Central memory CD8-positive, alpha-beta T cell (primary cell): ENCODE measurements at places on chromosomes 4 and X.

- DNase-seq = no peak
These were observed 12.9 kb upstream of the WDR17 start for GRCh38 chr4:176052744-176053143.

DNA sequence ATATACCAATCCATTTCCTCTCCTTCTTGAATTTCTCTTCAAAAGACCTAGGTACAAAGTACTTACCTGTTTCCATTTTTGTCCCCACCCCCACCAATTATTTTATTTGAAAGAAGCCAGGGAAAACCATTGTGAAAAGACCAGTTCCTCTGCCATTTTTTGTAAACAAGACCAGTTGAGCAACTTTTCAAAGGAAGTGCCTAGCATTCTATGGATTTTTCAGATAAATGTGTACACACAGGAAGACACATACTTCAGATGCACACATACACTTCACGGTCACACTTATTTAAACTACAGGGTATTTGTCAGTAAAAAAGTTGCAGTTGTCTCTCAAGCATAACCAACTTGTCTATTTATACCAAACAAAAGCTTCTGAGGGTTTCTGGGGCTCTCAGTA, 587.2 kb upstream of the KLHL4 start:
- DNase-seq = no peak

DNA sequence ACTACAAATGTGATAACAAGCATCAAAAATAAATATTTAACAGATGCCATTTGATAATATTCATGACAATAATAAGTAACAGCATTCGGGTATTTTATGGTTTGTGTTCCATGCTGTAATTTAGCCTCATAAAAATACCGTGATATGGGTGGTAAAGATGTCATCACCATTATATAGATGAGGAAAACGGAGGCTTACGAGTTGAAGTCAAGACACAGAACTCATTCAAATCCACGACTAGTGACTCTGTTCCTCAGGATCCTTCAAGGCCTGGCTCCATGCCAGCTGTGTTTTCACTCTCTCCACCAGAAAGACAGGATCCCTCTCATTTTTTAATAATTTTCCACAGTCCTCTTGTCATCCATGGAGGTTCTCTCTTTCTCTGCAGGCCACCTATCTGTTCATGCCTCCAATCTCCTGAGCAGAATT, 94.5 kb downstream of the APBB2 start:
- no peak for DNase-seq

GRCh38 chr4:153713866-153714646, 30.0 kb downstream of the TLR2 start:
- DNase-seq = no peak

DNA sequence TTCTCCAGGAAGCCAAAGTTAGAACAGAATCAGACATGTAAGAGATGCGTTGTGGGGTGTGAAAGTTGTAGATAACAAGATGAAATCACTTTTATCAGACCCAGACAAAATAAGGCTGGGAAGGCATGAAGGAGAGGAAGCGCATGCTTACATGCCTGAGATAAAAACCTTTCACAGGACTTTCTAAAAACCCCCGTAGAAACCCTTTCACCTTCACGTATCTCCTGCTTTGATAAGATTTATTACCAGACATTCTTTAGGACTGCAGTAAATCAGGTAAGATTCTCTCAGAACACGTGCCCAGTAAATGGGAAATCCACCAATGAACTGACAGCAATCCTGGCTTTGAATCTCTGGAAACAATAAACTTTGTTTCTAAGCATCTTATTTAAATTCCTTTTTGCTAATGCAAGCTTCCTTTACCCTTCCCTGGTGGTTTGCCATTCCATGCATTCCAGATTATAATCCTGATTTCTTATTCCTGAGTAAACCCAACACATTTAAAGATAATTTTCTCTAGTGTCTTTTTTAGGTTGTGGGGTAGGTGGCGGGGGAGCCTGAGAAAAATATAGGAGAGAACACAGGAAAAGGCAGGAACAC, 254.6 kb upstream of the LDB2 start:
- DNase-seq = no peak

- DNase-seq = no peak
These were observed 671.9 kb downstream of the TRIML1 start for GRCh38 chr4:188811121-188811520.

GRCh38 chr4:91345632-91346031, 958.1 kb upstream of the GRID2 start:
- DNase-seq = no peak

DNA sequence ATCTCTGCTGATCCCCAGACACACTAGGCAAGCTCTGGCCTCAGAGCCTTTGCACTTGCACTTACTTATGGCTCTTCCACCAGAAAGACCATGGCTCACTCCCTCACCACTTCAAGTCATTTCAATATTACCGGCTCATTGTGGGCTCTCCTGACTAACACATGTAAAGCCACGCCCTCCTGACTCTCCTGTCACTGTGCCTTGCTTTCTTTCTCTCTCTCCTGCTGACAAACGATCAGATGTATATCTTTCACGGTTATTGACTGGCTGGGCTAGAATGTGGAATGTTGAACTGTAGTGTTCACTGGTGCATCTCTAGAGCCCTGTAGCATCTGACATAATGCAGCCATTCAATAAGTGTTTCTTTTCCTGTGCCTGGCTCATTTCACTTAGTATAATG, 425.1 kb downstream of the RAB28 start:
- DNase-seq = no peak

DNA sequence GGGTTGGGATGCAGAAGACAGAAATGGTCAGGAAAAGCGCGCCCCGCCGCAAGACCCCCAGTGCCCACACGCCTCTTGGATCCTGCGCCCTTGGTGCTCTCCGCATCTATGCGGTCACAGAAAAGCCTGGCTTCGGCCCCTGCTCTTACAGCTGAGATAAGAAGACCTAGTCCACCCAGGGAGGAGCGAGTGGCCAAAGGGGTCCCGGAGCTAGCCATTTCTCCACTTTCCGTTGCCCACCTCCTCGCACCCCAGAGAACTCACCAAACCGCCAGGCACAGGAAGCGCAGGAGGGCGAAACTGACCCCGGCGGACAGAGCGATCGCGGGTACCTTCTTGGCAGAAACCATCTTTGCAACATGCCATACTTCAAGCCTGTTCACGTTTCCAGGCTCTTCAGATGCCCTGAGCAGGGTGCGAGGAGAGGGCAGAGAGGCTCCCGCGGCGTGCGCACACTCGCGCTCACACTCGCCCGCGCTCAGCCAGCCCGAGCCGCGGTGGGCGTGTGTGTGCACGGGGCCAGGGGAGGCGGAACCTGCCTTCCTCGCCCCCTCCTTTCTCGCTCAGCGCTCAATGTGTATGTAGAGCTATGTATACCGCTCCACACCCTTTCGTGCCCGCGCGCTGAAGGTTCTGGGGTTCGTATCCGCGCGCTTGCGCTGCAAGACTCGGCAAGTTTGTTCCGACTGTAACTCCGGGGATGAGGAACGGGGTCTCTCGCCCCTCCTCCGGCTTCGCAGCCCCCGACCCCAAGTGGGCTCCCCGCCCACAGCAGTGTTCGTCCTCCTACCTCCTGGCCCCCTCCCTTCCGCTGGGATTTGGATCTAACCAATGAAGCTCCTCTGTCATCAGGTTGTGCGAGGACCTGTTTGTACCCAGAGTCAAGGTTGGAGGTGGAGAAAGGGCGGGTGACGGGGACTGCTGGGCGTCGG, at the start of gene GABRA4:
GABRA4 (minus strand) TSS at position 507 of the 932 bp plus-strand sequence; CDS start at position 350, 157 bp downstream.
- no peak for DNase-seq

- DNase-seq = no peak
These were observed 19.5 kb downstream of the TRPC3 start for GRCh38 chr4:121932212-121932974.

GRCh38 chr4:143188136-143189088, 3.7 kb downstream of the USP38 start:
- no peak for DNase-seq

DNA sequence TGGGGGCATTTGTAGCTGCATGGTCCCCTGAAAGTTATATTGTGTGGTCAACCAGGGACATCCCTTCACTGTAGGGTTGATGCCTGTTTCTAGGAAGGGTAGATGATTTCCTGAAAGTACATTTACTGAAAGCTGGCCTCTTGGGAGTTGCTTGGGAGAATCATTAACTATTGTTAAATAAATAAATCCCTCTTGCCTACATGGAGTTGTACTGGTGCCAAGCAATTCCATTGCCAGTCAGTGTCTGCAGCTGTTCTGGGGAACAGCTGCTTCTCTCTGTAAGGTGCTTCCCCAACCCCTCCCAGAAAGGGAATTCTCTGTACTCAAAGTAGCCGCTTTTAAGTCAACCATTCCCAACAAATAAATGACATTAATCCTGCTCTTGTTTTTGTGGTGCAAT, 51.1 kb downstream of the C4orf51 start:
- no peak for DNase-seq

DNA sequence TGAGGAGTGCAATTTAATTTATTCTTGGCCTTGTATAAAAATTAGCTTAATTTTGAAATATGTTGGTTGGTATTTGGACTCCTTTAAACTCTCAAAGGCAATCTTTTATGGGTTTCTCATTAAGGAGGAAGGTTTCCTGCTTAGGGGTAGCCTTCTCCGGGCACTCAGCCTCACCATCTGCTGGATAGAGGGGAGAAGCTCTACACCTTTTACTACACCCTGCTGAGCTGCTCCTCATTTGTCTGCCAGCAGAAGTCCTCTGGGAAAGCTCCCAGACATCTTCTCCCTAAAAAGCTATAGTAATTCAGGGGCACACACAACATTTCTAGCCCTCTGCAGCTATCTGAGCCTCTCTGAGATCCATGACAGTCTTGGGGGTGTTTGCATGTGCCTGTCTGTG, 179.1 kb downstream of the SOWAHB start:
- no peak for DNase-seq

DNA sequence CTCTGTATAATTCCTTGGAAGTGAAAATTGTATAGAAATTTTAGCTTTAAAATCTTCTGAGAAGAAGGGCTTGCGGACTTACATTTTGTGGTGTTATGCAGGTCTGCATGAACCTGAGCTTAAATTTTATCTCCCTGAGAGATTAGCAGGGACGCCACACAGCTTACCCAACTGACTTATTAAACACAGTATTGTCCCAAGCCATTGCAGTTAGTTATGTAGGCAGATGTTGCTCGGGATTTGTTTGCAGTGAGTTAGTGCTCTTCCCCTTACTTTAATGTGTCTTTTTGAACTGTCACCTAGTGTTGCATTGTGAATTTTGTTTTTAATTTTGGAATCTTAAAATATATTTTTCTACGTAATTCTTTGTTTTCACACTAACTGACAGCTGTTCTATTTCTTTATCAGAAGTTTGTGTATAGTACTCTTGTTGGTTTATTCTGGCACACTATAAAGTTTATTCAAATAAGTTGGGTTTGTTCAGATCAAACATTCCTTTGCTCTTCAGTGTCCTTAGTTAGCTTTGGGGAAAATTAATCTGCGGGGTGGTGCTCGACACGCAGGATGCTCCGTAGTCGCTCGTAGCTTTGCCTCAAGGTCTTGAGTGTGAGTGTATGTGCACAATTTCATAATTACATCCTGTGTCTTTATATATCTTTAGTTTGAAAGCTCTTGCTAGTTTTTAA, 145.4 kb downstream of the STIM2 start:
- DNase-seq = no peak

DNA sequence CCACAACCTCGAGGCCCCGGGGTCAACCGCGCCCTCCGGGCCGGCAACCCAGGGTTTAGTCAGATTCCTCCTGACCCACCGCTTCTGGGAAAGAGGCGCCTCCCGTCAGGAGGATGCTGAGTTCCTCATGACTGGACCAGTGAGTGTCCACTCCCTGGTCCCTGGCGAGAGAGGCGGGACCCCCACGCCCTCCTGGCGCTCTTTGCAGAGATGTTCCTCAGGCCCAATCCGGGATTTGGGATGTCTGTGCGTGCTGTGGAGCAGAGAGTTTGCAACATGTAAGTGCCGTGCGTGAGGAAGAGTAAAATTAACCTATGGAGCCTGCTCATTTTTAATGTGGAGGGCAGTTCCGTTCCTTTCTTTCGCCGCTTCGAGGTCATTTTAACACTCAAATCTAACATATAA, 824 bp upstream of the UGDH start:
- peak; percentile 15 for DNase-seq

DNA sequence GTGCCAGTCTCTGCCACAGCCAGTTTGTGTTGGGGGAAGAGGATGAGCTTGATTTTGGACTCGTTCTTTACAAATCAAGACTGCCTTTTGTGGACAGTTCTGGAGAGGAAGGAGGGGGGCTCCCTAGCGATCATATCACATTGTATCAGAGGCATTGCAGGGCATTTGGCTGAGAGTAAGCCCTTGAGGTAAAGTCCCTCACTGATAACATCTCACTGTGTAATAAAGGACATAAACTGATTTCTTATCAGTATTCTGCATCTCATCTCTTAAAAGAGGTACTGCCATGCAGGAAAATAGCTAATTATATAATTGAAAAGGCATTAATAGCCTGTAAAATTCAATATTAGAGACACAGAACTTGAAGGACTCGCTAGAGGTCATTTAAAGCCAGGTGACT, 6.1 kb upstream of the IGFBP7 start:
- DNase-seq = no peak

DNA sequence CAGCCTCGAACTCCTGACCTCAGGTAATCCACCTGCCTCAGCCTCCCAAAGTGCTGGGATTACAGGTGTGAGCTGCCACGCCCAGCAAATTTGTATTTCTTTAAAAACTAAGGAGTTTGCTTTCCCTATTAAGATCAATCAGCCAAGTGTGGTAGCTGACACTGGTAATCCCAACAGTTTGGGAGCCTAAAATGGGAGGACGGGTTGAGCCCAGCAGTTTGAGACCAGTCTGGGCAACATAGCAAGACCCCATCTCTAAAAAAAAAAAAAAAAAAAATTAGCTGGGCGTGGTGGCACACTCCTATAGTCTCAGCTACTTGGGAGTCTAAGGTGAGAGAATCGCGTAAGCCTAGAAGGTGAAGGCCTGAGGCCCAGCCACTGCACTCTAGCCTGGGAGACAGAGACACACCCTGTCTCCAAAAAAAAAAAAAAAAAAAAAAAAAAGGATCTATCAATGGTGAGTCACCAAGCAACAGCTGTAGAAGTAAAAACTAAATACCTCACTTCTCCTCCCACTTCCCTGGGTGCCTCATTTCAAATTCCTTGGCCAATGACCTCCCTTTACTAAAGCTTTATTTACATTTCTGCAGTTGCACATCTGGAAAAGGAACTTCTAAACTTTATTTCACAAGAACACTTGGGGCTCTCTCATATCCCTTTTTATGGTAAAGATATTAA, 54.5 kb downstream of the LDB2 start:
- no peak for DNase-seq
